Stimulated activated CD4-positive, alpha-beta T cell treated with anti-CD3 and anti-CD28 coated beads, TNF-alpha, amount 100 ng/mL, for 24 hours (primary cell): ENCODE measurements at places on chromosomes 12 and 14.

- DNase-seq, result no peak
Observed at GRCh38 chr14:84127495-84127894, 1402.4 kb upstream of the FLRT2 start.

GRCh38 chr12:318759-319515 is 56.3 kb upstream of the SLC6A13 start:
- DNase-seq, result no peak

GRCh38 chr12:77745624-77746023 is 85.1 kb upstream of the NAV3 start:
- no peak for DNase-seq

DNA sequence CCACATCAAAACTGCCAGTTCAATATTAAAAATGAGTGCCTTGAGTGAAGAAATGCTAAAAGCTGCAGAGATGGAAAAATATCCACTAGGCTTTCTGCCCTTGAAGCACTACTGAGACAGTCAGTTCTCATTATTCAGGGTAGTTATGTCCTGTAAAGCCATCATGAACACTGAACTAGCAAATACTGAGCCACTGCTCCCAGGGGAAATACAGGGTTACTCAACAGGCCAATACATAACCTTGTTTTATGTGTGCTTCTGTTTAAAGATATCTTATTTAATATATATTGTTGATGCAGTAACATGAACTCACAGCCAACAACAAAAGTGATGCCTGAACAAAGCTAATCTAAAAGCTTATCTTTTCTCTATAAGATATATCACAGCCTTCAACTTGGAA is 3.3 kb downstream of the RAD52 start:
- DNase-seq, result no peak

DNA sequence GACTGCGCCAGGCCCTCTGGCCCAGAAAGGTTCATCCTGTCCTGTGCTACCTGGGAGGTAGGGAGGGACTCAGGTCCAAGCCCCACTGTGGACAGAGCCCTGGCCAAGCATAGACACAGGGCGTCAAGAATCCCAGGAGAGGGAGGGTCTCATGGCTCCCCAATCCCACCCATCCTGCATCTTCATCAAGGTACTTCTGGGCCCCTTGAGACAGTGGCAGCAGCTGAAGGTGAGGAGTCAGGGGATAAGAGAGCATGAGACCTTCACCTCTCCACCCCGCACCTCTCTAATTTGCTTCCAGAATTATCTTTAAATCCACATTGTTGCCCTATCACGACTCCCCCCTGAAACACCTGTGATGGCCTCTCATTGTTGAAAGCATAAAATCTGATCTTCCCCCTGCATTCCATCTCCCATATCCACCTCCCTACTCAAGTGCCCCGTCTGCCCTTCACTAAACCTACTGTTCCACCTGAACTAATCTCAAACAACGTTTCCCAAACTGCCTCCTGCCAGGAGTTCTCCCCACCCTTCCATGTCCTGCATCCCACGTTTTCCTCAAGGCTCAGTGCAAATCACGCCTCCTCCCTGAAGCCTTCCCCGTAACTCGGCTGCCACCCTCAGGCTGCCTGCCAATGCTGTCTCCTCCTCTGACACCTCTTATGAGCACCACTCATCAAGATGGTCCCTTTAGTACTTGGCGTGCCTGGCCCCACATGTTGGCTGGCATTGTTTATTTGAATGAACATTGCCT is 27.1 kb downstream of the KRT18 start:
- no peak for DNase-seq

GRCh38 chr12:3921526-3921925 is 48.3 kb upstream of the PARP11 start:
- no peak for DNase-seq

DNA sequence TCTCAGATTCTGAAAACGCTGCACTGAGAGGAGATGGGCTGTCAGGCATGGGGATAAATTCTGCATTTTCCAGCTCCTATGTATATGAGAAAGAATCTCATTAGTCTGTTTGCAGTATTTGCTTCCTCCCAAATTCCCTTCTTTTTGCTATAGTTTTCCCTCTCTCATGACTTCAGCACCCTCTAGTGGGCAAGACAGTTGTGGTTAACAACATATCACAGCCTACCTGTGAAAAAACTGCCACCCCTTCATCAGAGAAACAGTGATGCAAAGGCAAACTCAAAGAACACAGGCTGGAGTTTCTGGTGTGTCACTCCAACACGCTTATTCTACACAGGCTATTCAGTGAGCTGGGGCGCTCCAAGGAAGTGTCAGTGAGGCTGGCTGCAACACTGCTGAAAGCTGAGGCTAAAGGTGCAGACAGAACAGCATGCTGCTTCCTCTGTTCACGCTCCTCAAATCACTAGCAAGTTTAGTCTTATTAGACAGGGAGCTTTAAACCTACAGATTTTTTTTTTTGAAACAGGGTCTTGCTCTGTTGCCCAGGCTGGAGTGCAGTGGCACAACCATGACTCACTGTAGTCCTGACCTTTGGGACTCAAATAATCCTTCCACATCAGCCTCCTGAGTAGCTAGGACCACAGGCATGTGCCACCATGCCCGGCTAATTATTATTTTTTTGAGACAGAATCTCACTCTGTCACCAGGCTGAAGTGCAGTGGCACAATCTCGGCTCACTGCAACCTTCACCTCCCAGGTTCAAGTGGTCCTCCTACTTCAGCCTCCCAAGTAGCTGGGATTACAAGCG is 19.3 kb downstream of the ZC2HC1C start:
- DNase-seq, result no peak

DNA sequence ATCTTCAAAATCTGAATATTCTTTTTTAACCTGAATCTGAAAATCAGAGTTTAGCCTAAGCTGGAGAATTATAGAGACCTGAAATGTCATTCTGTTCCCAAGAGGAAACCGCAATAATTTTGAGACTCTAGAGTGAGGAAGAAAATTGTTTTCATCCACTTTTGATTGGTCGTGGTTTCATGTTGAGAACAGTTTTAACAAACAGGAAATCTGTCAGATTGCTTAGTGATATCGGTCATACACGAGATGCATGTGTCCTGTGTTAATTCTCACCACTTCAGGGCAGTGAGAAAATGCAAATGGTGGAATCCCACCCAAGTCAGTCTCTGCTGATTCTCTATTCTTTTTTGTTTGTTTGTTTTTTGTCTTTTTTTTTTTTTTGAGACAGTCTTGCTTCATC is 1498.5 kb upstream of the TMEM132C start:
- DNase-seq, result no peak

GRCh38 chr12:96015672-96016071 is 19.5 kb upstream of the HAL start:
- DNase-seq, result no peak

DNA sequence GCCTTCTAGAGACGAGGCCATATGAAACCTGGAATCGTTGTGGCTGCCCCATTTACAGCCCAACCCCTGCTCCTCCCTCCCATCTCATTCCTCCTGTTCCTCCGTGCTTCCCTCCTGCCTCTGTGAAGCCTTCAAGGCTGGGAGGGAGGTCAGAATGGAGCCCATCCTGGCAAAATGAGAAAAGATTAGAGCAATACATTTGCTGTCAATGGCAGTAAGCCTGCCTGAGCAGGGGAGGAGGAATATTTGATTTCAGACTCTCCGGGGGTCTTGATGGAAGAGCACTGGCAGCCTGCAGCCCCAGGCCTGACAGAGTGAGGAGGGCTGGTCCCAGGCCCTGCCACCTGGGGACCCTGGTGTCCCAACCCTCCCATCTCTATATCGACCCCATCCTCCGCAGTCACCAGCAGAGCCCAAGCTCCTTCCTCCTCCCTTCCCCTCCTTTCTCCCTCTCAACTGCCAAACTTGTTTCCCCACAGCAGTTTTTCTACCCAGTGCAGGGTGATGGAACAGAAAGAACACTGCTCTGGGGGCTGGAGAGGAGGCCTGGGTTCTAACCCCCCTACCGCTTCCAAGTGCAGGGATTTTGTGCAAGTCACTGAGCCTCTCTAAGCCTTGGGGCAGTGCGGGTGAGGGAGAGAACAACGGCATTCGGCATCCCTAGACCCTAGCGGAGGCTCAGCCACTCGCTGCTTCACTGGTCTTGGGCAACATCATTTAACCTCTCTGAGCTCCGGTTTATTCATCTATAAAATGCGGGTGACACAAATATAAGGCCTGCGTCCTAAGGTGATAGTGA is 16.0 kb upstream of the RACGAP1 start:
- DNase-seq, result no peak

- no peak for DNase-seq
Observed at GRCh38 chr12:94957006-94957405, 46.5 kb downstream of the NDUFA12 start.

DNA sequence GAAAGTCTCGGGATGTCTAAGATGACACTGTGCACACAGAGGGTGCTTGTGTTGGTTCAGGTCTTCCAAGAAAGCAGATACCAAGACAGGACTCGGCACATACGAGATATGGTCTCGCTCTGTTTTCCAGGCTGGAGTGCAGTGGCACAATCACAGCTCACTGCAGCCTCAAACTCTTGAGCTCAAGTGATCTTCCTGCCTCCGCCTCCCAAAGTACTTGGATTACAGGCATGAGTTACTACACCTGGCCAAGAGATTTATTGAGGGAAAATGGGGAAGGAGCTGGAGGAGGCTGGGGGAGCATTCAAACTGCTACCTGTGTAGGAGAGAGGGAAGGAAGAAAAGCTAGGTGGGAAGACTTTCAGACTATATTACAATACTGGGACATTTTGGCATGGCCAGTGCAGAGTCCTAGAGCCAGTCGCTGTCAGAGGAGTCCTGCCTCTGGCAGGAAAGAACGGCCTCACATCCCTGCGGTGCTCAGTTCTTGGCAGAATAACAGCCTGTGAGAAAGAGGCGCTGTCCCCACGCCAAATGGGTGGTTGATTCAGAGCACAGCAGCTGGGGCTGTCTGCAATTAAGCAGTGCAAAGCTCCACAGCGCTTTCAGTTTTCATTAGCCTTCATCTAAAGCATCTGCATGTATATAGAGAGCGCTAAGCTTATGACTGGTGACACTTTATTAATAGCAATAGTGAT is 18.3 kb downstream of the SLC17A8 start:
- DNase-seq, result no peak

DNA sequence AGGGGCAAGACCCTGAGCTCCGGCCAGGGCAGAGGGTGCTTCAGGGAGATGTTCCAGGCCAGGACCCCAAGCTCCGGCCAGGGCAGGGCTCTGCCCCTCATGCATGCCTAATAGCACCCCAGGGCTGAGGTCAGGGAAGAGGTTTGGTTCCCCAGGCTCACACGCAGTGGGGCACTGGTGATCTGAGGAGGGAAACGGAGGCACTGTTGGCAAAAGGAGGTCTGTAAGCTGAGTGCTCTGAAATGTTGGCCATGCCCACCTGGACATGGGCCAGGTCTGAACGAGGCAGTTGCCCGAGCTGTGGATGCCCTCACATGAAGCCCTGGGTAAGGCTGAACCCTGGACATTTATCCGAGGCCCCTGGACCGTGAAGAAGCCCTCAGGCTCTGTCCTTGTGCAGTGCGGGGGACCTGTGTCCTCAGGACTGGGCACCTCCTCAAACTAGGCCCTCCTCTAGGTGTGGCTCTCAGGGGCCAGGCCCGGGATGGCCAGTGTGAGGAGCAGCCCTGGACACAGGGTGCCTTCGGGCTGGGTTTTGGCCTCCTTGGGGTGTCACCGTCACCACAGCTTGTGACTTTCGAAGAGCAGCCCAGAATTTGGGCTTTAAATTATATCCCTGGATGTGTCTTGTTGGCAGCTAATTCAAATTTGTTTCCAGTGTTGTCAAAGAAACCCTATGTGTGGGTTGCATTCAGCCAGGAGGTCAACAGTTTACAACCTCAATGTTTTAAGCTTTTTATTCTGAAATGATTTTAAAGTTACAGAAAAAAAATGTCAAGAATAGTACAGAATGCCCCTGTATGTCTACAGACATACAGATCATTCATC is 66.8 kb downstream of the ADGRD1 start:
- no peak for DNase-seq

GRCh38 chr12:131826097-131826928 is 1.9 kb upstream of the MMP17 start:
- DNase-seq, result no peak
